ENCODE measurements at places on chromosomes 3 and 15.

GRCh38 chr15:71447328-71448250, 332.3 kb downstream of the THSD4 start:
- no peak for DNase-seq

- no peak for DNase-seq
These were observed 162.4 kb upstream of the STT3B start for GRCh38 chr3:31370380-31370666.

DNA sequence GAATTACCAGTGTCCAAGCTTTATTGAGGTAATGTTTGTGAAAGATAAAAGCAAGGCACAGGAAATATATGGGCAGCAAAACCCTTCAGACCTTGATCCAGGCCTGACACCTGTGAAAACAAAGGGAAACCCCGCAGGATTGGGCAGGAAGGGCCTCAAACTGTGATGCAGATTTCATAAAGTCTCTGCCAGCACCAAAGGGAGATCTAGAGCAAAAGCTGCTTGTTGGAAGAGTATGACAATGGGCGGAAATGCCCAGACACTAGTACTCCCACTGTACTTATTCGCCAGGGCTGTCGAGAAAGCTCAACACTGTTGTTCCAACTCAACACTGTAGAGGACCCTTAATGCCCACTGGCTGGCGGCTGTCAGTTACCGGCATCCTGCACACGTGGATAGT, 207.9 kb downstream of the CD47 start:
- no peak for DNase-seq

DNA sequence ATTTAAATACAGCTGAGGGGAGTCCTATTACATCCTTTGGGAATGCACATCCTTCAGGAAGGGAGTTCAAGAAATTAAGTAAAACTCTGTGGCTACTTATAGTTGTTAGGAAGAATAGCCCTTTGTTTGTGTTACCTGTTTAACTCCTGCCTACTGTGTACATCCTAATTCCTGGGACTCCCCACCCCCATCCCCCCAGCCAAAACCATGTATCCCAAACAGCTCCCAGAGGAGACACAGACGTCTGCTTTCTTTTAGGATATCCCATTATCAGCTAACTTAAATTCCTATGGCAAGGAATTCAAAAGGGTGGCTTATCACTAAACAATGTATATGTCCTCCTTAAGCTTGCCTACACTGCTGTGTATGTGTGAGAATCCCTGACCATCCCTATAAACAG, 581.7 kb downstream of the DIPK2A start:
- DNase-seq = no peak

GRCh38 chr3:29195056-29195455, 85.8 kb upstream of the RBMS3 start:
- no peak for DNase-seq

GRCh38 chr3:112086875-112087524, 811 bp downstream of the C3orf52 start:
- no peak for DNase-seq

DNA sequence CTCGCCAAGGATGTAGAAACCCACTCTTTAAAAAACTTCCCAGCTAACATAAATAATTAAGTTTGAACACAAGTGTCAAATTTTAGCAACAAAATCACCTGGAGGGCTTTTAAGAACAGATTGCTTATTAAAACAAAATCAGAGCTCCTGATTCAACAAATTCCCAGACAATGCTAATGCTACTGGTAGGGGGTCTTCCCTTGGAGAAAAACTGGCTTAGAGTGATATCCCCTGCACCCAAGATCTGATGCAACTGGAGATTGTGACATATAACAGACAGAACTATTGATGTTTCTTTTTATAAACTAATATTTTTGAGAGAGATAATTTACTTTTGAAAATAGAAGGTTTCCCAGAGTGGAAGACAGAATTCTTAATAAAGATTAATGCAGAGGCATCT, 19.9 kb downstream of the IGSF10 start:
- no peak for DNase-seq

GRCh38 chr15:84840741-84841429, 23.7 kb downstream of the ALPK3 start:
- peak; percentile 38 for DNase-seq
